ENCODE measurements at places on chromosomes 7 and 10.

- DNase-seq, result no peak
These were observed 37.6 kb downstream of the DAGLB start for GRCh38 chr7:6409944-6410693.

DNA sequence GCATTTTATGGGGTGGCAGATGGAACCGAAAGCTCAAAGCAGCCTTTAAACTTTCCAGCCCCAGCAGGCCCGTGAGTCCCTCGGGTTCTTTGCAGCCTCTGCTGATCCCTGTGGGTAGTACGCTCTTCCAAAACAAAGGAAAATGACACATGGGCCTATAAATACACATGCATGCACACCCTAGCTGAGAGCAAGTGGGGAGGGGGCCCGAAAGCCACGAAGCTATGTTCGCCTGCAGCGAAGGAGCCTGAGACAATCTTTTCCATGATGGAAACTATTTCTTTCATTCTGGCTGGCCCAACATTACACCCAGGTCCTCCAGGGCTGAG, 32.2 kb downstream of the CALML5 start:
- DNase-seq, result no peak

GRCh38 chr10:120075349-120075748, 182.8 kb downstream of the SEC23IP start:
- DNase-seq, result no peak

DNA sequence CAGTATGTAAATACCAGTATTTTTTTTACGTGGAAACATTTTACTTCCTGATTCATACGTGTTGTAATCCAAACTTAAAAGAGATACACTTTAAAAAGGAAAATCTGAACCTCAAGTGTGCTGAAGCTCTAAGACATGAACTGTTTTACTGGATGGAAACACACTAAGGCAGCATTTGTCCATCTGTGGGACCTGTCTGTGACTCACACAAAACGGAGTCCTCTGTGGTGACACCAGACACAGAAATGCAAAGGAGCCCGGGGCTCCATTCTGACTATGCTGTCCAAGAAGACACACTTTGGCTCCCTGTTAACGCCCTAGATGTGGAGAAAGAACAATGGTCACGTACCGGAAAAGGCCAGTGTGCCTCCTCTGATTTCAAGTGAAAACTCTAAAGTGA, 23.9 kb downstream of the RNF133 start:
- DNase-seq, result no peak

DNA sequence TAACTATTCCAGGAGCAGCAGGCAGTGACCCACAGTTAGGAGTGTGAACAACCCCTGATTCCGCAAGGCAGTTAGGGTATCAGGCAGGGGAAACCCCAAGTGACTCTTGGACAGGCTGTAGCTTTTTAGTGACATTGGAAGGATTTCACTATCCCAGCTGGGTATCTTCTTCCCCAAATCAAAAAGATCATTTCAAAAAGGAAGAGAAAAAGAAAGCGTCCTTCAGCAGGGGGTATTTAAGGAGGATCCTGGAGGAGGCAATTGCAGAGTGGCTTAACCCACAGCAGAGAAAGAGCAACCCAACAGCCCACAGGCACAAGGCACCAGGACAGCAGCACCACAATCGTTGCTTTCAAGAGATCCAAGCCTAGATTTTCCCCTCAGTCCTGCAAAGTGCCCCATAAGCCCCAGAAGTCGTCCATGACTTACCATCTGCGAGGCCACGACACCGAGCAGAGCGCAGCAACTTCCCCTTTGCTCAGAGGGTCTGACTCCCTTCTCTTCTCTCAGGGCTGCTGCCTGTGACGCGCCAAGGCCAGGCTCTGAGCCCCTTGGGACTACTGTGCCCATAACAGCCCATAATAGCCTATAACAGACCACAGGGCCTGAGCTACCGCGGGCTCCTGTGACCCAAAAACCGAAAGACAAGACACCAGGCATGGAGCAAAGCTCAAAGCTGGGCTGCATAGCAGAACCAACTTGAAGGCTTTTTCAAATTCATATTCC, 19.8 kb downstream of the PIK3AP1 start:
- DNase-seq, result no peak

DNA sequence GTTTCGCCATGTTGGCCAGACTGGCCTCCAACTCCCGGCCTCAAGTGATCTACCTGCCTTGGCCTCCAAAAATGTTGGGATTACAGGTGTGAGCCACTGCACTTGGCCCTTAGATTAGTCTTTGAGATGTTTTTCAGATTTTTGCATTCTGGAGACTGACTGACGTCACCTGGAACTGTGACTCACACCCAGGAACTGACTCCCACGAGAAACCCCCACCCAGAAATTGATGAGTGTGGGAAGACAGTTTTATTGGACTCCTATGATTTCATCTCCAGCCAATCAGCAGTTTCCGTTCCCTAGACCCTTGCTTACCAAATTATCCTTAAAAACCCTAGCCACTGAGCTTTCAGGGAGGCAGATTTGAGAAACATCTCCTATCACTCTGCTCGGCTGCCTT, 867.3 kb downstream of the TYW1 start:
- no peak for DNase-seq

DNA sequence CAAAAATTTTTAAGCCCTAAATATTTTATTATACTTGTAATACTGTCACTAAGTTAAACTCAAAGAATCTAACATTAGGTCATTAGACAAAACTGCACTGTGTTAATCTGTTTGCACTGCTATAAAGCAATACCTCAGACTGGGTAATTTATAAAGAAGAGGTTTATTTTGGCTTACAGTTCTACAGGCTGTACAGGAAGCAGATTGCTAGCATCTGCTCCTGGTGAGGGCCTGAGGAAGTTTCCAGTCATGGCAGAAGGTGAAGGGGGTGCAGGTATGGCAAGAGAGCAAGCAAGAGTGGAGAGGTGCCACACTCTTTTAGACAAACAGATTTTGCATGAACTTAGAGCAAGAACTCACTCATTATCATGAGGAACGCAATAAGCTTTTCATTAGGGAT, 125.7 kb downstream of the IMMP2L start:
- DNase-seq, result no peak

DNA sequence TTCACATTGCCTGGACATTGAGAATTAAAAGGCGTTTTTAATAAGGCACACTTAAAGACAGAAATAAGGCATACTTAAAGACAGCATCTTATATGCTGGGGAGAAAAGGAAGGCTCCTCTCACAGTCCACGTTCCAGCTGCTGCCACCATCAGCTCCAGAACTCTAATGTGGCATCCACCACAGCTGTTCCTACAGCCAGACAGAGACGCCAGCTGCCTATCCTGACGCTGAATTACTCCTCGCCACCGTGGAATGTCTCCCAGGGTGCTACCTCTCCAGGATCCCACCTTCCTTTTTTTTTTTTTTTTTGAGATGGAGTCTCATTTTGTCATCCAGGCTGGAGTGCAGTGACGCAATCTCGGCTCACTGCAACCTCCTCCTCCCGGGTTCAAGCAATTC, 30.8 kb downstream of the SLC37A3 start:
- DNase-seq, result peak; percentile 10

GRCh38 chr7:116872026-116872425, 9.6 kb downstream of the CAPZA2 start:
- no peak for DNase-seq

GRCh38 chr7:151863386-151864079, 13.4 kb downstream of the PRKAG2 start:
- DNase-seq, result no peak

- DNase-seq, result no peak
These were observed 25.7 kb downstream of the FOXL3 start for GRCh38 chr7:315516-316265.

GRCh38 chr7:138913783-138914182, 67.4 kb downstream of the KIAA1549 start:
- no peak for DNase-seq

DNA sequence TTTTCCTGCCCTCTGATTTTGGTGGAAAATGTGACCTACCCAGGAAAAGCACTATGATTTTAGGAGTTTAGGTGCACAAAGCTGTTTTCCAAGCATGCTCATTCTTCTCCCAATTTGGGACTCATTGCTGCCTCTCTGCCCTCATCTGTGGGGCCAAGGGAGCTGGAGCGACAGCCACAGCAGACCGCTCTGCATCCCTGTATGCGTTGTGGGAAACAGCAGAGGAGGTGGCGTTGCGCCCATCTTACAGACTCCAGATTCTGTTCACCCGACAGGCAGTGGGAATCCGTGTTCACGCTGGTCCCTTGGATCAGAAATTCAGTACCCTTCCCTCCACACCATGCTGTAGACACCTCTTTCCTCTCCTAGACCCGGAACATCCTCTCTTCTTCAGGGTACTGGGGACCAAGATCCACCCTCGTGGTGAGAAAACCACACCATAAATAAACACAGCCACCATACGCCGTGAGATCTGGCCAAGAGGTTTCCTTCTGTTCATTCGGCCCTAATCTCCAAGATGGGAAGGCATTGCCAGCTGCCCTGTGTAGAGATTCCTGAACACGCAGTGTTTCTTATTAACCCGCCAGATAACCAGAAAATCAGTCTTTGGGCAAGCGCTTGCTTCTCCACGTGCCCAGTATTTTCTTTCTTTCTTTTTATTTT, 87.9 kb downstream of the CUX1 start:
- DNase-seq, result no peak

DNA sequence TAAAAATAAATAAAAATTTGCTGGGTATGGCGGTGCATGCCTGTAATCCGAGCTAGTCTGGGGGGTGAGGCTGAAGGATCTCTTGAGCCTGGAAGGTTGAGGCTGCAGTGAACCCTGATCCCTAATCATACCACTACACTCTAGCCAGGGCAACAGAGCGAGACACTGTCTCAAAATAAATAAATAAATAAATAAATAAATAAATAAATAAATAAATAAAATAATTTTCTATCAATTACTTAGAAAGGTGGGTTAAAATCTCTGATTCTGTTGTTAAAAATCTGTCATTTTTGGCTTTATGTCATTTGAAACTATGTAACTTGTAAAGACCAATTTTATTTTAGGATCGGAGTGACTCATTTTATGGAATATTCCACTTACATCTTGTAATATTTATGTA, 958.6 kb downstream of the NXPH1 start:
- no peak for DNase-seq

DNA sequence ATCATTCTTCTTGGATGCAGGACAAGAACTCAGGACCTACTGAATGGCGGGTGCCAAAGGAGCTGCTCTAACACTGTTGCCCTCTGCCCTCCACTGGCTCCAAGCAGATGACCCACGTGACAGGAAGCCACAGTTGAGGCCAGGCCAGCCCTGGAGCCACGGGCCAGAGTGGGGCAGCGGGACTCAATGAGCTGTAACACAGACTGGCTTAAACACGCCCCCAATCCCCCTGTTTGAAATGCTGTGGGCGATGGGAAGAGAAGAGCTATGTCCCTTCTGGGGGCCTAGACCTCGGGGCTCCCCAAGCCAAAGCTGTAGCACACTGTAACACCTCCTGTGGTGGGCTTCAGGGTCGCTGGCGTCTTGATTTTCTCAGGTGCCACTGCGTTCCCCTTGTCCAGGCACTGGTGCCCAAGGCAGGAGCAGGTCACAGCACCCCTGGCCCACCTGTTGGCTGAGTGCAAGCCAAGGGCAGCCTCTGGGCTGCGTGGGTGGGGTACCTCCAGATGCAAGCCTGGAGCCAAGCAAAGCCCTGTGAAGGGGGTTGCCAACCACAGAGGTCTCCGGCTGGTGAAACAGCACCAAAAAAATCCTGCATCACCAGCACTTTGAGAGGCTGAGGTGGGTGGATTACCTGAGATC, 18.6 kb upstream of the ZMIZ2 start:
- no peak for DNase-seq

DNA sequence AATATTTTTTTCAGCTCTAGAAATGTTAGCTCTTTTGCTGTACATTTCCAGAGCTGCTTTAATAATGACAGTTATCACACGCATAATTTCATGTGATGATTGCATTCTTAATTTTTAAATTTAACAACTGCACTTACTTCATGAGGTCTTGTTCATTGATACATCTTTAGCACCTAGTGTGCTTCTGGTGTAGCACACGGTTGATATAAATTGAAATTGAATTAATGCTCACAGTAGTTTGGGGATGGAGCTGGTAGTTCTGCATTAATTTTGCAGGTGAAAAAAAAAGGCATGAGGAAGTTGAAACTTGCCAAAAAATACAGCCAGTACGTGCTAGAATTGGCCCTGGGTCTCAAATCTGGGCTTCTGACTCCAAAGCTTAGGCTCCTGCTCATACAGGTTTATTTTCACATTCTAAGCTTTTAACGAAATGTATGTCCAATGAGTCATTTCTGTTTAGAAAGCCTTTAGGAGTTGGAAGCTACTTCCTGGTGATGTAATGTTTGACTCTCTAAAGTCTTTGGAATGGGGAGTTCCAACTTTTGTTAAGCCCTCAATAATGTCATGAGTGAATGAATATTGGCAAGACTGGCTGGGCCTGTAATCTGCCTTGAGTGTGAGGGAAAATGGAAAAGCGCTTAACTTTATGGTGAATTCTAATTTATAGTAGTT, 62.5 kb downstream of the DAGLB start:
- DNase-seq, result no peak

DNA sequence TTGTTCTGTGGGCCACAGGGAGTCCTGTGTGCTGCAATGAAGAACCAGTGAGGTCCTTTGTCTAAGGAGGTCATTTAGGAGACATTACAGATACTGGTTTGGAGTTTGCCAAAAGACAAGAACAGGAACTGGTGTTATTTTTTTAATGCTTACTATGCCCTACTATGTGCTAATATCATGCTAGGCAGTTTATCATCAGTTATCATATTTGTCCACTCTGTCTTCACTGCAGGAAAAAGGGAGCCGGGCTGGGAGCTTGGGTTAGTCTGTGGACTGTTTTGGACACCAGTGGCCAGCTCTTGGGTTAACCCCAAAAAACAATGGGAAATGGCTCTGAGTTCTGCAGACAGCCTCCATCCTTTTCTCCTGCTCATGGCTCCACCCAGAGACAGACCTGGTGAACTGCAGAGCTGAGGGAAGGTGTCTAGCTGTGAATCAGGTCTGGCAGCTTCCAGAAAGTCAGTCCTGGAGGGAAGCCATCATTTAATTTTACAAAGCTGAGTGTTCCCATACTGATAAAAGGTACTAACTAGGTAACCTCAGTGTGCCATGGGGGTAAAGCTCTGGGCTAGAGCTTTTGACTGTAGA, 101.2 kb upstream of the ZNF746 start:
- DNase-seq, result no peak

DNA sequence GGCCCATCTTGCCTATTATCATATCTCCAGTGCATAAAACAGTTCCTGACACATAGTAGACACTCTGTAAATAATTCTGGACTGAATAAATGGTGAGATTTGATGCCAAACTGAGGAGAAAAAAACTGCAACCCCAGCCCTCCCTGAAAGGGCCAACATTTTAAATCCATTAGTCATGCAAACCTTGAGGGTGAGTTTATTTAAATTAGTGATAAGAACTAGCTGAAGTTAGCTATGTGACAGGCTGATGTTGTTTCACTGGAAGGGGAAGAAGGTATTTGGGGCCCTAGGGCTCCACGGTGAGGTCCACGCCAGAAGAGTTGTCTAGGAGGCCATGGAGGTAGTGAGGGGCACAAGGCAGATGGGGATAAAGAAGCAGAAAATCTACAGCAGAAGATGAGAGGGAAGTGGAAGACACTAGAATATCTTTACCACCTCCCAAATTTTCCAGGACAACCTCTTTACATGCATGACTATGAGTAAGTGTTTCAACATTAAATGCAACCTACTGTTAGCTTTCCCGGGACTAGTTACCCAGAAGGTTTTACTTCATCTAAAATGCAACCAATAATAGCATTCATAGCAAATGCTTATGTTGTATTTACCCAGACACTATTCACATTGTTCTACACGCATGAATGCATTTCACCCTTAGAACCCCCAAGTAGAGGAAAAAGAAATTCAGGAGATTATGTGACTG, 183.2 kb upstream of the LYZL1 start:
- no peak for DNase-seq

- DNase-seq, result no peak
These were observed 73.2 kb upstream of the ST8SIA6 start for GRCh38 chr10:17527514-17528146.

GRCh38 chr10:101772895-101773761, 2.8 kb downstream of the FGF8 start:
- peak; percentile 43 for DNase-seq

Measured in sigmoid colon (tissue), 7 donors.